Umbilical cord (tissue), 2 donors: ENCODE measurements at places on chromosomes 7 and 10.

GRCh38 chr10:101062232-101063049, 652 bp downstream of the KAZALD1 start:
- peak; percentile 61 for DNase-seq

- DNase-seq = no peak
These were observed 155.9 kb upstream of the SLC13A1 start for GRCh38 chr7:123355576-123356190.

DNA sequence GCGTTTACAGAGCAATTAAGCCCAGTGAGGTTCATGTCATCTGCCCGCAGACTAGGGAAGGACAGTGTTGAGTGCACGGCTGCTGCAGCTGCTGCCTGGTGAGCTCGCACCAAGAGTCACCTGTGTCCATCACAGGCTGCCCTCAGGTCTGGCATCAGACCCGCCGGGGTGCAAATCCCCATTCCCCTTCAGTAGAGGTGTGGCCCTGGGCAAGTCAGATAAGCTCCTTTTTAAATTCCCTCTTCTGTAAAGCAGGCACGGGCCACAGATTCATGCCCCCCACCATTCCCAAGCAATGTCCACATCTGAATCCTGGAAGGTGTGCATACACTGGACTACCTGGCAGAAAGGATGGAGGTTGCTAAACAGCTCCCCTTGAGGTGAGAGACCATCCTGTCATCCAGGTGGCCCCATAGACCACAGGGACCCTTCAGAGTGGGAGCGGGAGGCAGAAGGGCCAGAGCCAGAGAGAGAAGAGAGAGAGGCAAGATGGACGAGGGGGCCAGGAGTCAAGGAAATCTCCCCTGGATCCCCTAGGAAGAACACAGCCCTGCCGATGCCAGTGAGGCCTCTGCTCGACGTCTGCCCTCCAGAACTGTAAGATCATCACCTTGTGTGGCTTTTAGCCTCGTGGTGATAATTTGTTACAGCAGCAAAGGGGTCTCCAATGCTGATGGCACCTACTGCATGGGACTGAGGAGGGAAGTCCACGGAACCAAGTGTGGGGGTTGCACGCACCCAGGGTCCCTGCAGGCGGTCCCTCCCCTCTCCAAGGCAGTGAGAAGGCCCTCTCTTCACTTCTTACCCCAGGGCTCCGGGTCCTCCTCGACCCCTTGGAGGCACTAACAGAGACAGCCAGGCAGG, 168.8 kb downstream of the TCERG1L start:
- DNase-seq = no peak

DNA sequence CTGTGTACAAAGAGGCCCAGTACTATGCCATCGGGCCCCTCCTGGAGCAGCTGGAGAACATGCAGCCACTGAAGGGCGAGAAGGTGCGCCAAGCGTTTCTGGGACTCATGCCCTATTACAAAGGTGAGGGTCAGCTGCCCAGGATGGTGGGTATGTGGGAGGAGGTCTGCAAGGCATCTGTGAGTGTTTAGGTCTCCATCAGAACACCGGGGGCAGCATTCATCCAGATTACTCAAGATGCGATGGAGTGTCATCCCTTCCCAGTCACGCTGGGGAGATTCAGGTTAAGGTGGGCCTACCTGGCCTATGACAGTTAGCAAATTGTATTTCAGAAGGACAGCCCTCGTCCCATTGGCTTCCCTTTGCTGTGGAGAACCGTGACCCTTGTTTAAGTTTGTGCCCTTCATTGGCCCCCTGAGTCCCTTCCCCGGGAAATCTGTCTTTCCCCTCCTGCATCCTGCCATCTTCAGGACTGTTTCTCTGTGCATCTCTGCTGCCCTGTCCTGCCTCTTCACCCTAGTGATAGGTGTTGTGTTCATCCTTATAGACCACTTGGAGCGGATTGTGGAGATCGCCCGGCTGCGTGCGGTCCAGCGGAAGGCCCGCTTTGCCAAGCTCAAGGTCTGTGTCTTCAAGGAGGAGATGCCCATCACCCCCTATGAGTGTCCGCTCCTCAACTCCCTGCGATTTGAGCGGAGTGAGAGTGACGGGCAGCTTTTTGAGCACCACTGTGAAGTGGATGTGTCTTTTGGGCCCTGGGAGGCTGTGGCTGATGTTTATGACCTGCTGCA, 9.8 kb downstream of the KCTD7 start:
- no peak for DNase-seq

DNA sequence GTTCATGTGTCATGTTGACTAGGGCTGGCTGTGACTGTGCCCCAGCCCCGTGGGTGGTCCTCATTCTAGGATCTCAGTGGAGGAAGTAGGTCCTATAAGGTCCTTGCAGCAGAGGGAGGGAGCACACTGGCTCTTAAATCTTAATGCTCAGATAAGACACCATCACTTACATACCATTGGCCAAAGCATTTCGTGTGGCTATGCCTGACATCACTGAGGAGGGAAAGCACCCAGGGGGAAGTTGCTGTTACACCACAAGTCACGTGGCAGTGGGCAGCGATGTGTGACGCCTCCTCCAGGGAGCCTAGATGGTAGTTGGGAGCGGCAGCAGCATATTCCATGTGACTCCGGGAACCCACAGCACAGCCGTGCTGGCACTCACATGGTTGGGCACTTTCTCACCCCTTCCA, 224.7 kb upstream of the SH2B2 start:
- DNase-seq = peak; percentile 47

DNA sequence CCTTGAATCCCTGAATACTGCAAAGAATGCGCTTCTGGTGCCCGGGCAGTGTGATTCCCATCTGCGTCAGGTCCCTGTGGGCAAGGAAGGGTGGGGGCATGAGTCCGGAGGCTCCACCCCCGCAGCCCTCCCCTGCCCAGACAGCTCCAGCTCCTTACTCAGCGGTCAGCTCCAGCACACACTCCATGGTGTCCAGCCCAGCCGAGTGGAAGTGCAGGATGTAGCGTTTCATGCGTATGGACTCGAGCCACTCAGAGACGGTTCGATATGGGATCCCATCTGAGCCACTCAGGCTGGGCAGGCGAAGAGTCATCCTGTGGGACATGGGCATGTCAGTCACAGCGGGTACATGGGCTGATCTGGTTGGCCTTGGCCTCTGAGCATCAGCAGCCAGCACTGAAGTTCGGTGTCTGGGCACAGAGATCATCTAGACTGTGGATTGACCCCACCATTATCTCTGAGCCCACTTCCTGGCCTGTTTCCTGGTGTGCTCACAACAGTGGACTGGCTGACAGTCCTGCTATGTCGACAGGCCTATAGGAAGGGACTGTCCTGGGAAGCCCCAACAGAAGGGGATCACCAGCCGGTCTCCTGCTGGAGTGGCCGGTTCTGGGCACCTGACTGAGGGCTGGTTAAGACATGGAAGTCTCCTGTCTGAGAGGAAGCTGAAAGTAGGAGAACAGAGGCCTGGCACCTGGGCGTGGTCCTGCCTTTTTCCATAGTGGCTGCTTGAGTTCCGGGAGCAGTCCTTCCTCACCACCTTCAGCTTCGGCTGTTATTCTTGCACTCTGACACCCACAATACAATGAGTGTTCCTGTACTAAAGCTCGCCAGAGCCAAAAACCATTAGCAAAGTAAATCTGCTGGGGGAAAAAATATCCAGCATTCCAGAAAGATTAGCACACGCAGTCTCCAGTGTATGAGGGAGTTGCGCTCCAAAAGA, 10.6 kb downstream of the ZYX start:
- DNase-seq = peak; percentile 66

DNA sequence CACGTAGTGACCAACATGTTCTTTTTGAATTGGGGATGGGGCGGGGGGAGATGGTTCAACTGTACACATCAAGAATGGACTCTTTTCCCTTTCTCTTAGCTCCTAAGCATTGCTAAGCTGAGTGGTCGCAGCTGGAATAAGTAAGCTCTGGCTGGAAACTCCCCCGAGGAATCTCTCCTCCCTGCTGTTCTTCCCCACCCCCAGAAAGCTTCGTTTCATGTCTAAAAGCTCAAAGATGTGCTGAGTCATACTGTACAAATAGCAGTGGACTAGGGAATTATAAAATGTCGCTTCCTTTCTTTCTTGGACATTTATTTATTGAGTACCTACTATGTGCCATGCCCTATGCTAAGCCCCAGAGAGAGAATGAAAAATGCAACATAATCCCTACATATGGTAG, 191.1 kb upstream of the ADO start:
- DNase-seq = peak; percentile 19

GRCh38 chr10:102633287-102633686, 11.0 kb upstream of the TRIM8 start:
- DNase-seq = peak; percentile 70
